ENCODE measurements at places on chromosomes 7 and 10.

GRCh38 chr10:115065801-115066200 lies 27.4 kb upstream of the ATRNL1 start:
- no peak for DNase-seq

GRCh38 chr7:342681-343216 lies 52.8 kb downstream of the FOXL3 start:
- DNase-seq, result no peak

DNA sequence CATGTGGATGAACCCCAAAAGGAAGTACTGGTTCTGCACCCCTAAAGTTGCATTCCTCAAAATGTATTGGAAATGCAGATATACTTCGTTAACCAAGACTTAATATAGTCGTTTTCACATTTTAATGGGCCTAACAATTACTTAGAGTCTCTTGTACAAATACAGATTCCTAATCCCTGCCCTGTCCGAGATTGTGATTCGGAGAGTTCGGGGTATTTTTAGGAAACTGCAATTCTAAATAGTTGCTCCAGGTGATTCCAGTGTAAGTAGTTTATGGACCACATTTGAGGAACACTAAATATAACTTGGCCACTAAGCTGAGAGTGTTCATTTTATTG lies 830 bp downstream of the TRUB1 start:
- DNase-seq, result no peak

DNA sequence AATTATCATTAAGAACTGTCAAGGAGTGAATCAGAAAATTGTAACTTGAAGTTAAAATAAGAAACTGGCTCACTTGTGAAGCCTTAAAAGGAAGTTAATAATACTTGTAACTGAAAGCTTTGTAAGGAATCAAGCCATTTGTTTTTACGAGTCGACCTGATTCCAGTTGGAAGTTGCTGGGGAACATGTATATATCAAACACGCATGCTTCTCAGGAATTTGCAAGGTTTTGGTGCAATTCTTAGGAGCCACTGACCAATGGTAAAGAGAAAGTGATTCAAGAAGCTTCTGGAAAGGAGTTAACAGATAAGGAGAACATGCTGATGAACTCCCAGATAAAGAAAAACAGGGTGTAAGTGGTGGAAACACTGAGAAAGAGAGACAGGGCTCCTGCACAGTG lies 56.4 kb downstream of the ETV1 start:
- DNase-seq, result no peak

- no peak for DNase-seq
Observed at GRCh38 chr7:154375956-154376355, 323.8 kb downstream of the DPP6 start.

DNA sequence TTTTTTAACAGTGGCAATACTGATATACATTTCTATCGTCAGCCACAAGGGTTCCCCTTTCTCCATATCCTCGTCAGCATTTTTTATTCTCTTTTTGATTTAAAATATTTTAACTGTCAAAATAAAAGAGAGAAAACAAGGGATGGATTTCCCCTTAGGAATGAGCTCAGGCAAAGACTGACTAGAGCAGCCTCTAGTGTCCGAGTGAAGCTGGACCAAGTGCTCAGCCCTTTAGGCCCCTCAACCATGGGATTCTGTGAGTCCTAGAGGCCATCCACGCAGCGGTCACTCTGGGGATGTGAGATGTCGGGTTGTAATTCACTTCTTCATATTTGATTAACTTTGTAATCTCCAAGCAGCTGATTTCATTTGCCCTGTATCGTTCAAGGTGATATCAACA lies 137.4 kb upstream of the RNF32 start:
- DNase-seq, result no peak

DNA sequence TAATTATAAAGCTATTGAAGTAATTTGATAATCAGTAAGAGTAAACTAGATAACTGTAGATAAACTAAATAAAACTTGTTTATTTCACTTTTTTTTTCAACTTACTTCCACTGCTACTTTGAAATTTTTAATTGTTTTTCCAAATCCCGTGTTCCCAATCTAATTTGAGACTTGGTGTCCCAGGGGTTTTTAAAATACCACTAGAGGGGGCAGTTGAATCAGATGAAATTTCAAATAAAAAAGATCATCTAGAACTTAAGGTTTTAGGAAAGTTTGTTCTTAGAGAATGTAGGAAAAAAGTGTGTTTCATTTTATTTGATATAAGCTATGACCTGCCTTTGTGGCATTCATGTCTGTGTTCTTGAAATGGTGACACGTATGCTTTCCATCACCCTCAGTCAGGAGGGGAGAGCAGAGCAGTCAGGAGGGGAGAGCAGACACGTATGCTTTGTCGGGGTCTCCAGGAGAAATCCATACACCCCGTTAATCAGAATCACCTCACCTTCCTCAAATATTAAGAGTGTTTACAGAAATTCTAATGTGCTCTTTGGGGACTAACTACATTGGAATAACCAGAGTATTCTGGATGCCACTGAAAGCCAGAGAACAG lies 49.9 kb downstream of the C10orf67 start:
- DNase-seq, result no peak

GRCh38 chr7:70093205-70093904 lies 495.1 kb downstream of the AUTS2 start:
- no peak for DNase-seq

- DNase-seq, result no peak
Observed at GRCh38 chr10:88992921-88993524, 2.4 kb downstream of the FAS start.

GRCh38 chr7:105877736-105878135 lies 1.3 kb upstream of the ATXN7L1 start:
- no peak for DNase-seq

DNA sequence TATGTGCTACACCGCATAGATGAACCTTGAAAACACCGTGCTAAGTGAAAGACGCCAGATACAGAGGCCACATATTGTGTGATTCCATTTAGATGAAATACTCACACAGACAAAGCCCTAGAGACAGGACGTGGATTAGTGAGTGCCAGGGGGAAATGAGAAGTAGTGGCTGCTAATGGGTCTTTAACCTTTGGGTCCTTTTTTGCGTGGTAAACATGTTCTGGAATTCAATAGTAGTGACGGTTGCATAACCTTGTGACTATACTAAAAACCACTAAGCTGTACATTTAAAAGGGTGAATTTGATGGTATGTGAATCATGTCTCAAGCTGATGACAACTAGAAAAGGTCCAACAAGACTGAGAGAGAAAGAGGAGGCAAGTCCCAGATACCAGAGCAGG lies 15.6 kb downstream of the SMKR1 start:
- no peak for DNase-seq

Data from activated CD4-positive, alpha-beta T cell treated with anti-CD3 and anti-CD28 coated beads for 1 hour (primary cell).